ENCODE measurements at places on chromosomes 3 and 15. TPM values are rescaled to one million over a fixed set of nuclear protein-coding genes. Genes with fewer than 3 reads are reported as not detected.

- H3K4me1 ChIP-seq = peaks cover 2% of the 10 kb centered on the region
Measured at GRCh38 chr15:77163781-77164384, 93.0 kb upstream of the TSPAN3 start.

GRCh38 chr3:17398959-17399551, 343.4 kb downstream of the TBC1D5 start:
- H3K27ac ChIP-seq = no peak overlapping the region
- no peak for DNase-seq
- no peaks in the 10 kb centered on the region for H3K4me1 ChIP-seq
- no peaks in the 10 kb centered on the region for H3K36me3 ChIP-seq
- H3K4me3 ChIP-seq = no peak overlapping the region

DNA sequence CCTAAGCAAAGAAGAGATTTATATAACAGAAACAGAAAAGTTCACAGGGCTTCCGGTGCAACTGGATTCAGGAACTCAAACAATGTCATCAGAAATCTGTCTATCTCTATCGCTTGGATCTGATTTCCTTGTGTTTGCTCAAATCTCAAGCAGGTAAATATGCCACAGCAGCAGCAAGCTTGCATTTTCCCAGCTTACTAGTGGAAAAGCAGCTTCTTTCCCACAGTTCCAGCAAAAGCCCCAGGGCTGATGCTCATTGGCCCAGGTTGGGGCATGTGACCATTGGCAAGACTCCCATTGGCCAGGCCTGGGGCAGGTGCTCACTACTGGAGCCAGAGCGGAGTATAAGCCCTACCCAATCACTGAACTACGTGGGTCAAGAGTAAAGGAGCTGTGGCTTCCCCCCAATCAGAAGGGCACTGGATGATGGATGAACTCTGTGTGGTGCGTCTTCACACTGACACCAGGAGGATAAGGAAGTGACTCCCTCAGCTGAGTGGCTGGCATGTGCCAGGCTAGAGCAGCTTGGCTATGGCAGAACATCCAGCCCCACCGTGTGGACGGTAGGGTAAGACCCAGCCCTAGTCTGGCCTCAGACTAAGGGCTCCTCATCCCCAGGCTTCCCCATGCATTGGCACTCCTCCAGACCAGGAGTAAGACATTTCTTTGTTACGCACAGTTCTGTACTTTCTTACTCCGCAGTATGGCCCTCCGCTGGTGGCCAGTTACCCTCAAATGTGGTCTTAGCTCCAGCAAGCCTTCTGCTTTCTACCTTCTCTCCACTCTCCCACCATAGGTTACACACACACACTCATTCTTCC, 13.1 kb upstream of the VIPR1 start:
- no peaks in the 10 kb centered on the region for H3K36me3 ChIP-seq
- H3K27me3 ChIP-seq = no peaks in the 10 kb centered on the region
- H3K4me3 ChIP-seq = no peak overlapping the region
- H3K27ac ChIP-seq = no peak overlapping the region

GOLGA8T gene
- total RNA-seq = not detected
